Heart left ventricle (tissue), 16 donors: ENCODE measurements at places on chromosomes 5 and 9. TPM values are rescaled to one million over a fixed set of nuclear protein-coding genes. Genes with fewer than 3 reads are reported as not detected.

GRCh38 chr9:121699571-121700164 lies 48.2 kb downstream of the DAB2IP start:
- H3K27me3 ChIP-seq: no peaks in the 10 kb centered on the region
- peak overlapping the region; percentile 68 for H3K4me3 ChIP-seq
- peaks cover 28% of the 10 kb centered on the region for H3K4me1 ChIP-seq

- no peaks in the 10 kb centered on the region for H3K27me3 ChIP-seq
- no peak overlapping the region for H3K27ac ChIP-seq
- DNase-seq: no peak
- no peak overlapping the region for H3K4me3 ChIP-seq
- no peaks in the 10 kb centered on the region for H3K36me3 ChIP-seq
Measured at GRCh38 chr9:97978371-97979130, 4.6 kb upstream of the ANP32B start.

Gene SLC6A7
- not detected for polyA plus RNA-seq

- H3K36me3 ChIP-seq: no peaks in the 10 kb centered on the region
- H3K4me3 ChIP-seq: peak overlapping the region; percentile 62
- peak overlapping the region; percentile 86 for H3K27ac ChIP-seq
- peak; percentile 20 for DNase-seq
Measured at GRCh38 chr5:59276917-59277372, 616.6 kb downstream of the PDE4D start.

GRCh38 chr9:83986195-83986594 lies 5.6 kb downstream of the RMI1 start:
- H3K4me3 ChIP-seq: no peak overlapping the region
- H3K27ac ChIP-seq: no peak overlapping the region

- H3K4me1 ChIP-seq: peaks cover 35% of the 10 kb centered on the region
- no peak overlapping the region for H3K27ac ChIP-seq
- no peak overlapping the region for H3K4me3 ChIP-seq
- DNase-seq: peak; percentile 32
- no peaks in the 10 kb centered on the region for H3K36me3 ChIP-seq
Measured at GRCh38 chr5:178328826-178329730, 96.5 kb upstream of the PHYKPL start.

Gene PHF2
- 18.8 TPM for polyA plus RNA-seq

DNA sequence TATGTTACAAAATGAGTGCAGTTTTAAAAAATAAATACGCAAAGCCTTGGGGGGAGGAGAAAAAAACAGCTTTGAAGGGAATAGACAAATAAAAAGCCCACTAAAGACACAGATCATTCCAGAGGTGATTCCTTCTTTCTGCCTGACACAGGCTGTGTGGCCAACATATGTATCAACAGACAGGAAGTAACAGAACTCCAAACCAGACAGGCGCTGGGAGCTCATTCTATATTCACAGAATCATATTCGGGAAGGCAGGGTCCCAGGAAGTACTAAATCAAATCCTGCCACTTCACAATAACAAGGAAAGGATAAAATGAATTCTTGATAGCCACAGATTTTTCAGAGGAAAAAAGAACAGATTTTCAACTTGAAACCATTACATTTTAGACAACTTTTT lies 62.1 kb downstream of the SEMA5A start:
- no peaks in the 10 kb centered on the region for H3K4me1 ChIP-seq
- no peaks in the 10 kb centered on the region for H3K36me3 ChIP-seq
- no peak overlapping the region for H3K27ac ChIP-seq
- no peaks in the 10 kb centered on the region for H3K27me3 ChIP-seq
- DNase-seq: no peak
- H3K4me3 ChIP-seq: no peak overlapping the region

Gene IFNK
- not detected for polyA plus RNA-seq

Gene RANBP17
- 0.79 TPM for polyA plus RNA-seq

Gene PCDHB6
- polyA plus RNA-seq: 0.18 TPM

GRCh38 chr9:87579781-87580541 lies 82.3 kb downstream of the DAPK1 start:
- no peak overlapping the region for H3K27ac ChIP-seq
- H3K4me3 ChIP-seq: no peak overlapping the region
- no peaks in the 10 kb centered on the region for H3K27me3 ChIP-seq
- no peaks in the 10 kb centered on the region for H3K36me3 ChIP-seq

Gene CTNND2
- polyA plus RNA-seq: 10.5 TPM

Gene MCIDAS
- polyA plus RNA-seq: not detected

Gene PCDHGA7
- 5.1 TPM for polyA plus RNA-seq

Gene PKD2L2
- polyA plus RNA-seq: not detected

GRCh38 chr5:8135742-8136141 lies 266.8 kb downstream of the MTRR start:
- H3K4me1 ChIP-seq: no peaks in the 10 kb centered on the region
- no peak for DNase-seq
- no peaks in the 10 kb centered on the region for H3K27me3 ChIP-seq
- H3K36me3 ChIP-seq: no peaks in the 10 kb centered on the region
- no peak overlapping the region for H3K4me3 ChIP-seq
